ENCODE measurements at places on chromosomes 7 and 10.

- DNase-seq: no peak
Observed at GRCh38 chr10:5447056-5447455, 34.7 kb downstream of the NET1 start.

DNA sequence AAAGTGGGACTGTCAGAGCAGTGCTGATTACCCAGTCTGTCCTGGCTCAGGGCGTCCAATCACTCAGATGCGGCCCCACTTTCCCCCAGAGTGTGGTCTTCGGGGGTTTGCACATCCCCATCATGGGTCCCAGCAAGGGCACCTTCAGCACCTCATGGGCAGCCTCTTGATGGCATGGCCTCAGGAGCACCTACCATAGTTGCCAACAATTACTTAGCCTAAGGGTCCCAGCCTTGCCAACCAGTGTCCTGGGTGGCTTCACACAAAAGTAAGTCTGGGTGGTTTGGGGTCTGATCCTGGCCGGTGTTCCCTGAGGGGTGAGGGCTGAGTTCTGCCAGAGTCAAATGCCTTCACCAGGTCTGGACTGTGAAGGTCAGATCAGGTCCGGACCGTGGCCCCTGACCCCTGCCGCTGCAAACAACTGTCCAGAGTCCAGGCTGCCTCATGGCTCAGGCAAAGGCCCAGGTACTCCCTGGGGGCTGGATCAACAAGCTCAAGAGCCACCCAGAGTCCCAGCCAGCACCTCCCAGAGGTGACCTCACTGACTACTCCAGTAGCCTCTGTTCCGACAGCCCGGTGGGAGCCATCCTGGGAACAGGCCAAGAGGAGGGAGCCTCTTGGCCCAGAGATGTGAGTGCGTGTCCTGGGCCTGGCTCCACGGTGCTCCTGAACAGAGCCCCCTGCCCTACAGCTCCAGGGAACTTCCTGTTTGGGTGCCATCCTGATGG is 6.2 kb upstream of the MARVELD1 start:
- DNase-seq: peak; percentile 32

- no peak for DNase-seq
Observed at GRCh38 chr10:34581801-34582532, 233.1 kb downstream of the PARD3 start.

DNA sequence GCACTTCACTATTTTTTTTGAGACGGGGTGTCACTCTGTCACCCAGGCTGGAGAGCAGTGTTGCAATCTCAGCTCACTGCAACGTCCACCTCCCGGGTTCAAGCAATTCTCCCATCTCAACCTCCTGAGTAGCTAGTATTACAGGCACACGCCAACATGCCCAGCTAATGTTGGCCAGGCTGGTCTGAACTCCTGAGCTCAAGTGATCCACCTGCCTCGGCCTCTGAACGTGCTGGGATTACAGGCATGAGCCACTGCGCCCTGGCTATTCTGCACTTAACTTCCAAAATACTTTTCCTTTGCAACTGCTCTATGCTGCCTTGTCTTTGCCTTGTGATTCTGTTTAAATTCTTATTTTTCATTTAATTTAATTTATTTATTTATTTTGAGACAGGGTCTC is 67.0 kb upstream of the ZNF479 start:
- DNase-seq: no peak

DNA sequence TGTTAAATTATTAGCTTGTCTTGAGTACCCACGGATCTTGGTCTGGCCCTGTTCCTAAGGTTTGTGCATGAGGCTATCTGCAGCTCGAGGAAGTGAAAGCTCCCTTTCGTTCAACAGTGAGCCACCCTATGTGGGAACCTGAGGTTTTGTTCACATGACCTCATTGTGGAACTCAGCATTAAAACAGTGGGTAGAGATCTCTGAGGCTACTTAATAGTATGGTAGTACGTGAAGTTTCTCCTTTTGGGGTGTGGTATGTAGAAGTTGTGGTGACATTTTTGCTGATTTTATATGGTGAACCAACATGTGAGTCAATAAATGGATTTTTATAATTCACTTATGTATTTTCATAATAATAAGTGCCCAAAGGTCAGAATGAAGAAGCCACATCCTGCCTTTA is 252.7 kb upstream of the FERD3L start:
- DNase-seq: no peak

DNA sequence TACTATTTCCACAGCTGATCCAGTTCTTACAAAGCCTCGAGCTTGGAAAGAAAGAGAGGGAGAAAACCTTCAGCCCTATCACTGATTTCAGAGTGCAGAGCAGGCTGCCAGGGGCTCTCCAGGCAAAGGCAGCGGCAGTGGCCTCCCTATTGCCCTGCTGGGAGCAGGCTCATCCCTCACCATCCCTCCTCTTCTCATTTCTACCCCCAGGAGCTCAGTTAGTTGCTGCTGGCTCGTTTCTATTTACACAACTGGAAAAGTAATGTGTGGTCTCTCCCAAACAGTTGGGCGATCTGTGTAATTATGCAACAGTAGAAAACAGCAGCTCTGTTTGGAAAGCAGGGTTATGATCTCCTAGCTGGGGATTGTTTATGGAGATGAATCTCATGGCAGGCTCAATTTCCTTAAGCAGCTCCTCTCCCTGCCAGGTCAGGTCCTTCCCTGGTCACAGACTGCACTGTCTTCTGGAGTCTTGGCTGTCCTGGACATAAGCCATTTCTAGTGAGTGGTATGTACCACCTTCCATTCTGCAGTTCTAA is 28.7 kb upstream of the TNS3 start:
- no peak for DNase-seq

GRCh38 chr7:29035044-29035740 is 77.1 kb upstream of the TRIL start:
- DNase-seq: no peak

GRCh38 chr7:68423356-68423755 is 1174.9 kb upstream of the AUTS2 start:
- DNase-seq: no peak

DNA sequence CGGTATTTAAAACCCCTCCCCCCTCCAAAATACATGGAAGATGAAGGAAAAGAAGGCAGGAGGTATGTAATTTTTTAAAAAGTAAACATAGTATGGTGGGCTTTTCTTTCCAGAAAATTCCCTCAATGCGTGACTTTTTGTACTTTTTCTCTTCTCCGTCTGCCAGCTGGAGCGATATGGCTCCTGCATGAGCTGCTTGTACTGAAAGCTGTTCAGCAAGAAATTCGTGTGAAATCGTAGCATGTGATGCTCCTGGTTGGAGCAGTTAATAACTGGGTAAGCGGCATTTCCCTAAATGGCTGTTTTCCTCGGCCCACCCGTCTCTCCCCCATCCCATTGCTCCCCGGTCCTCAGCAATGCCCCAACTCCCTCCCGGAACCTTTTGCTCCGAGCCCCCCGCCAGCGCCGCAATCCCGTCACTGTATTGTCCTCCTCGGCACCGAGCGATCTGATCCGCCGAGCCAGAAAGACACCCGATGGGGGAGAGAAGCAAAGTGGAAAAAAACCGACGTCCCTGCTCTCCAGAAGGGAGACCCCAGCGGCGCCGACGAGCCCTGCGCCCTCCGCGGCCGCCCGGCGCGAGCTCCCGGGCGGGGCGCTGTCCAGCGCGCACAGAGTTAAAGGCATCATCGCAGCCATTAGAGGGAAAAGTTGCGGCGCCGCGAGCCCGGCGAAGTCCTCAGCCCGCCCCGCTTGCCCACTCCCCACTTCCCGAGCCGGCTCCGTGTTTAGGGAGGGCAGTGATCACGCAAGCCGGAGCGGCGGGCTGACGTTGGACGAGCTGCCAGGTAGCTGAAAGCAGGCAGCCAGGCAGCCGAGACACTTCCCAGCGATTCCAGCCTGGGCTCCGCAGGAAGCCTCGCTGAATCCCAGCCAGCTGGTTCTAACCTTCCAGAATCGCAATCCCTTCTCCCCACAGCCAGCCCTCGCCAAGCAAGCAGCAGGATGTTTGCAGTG is at the start of gene VSTM2A:
Gene VSTM2A, plus strand, starts transcription at position 707 of the 957 bp plus-strand sequence. CDS start 356 bp downstream, outside the sequence.
- no peak for DNase-seq

GRCh38 chr10:78578929-78579328 is 489.8 kb upstream of the ZMIZ1 start:
- DNase-seq: no peak

GRCh38 chr7:347001-347590 is 57.1 kb downstream of the FOXL3 start:
- DNase-seq: no peak

- no peak for DNase-seq
Observed at GRCh38 chr7:17093461-17093860, 205.0 kb upstream of the AHR start.

DNA sequence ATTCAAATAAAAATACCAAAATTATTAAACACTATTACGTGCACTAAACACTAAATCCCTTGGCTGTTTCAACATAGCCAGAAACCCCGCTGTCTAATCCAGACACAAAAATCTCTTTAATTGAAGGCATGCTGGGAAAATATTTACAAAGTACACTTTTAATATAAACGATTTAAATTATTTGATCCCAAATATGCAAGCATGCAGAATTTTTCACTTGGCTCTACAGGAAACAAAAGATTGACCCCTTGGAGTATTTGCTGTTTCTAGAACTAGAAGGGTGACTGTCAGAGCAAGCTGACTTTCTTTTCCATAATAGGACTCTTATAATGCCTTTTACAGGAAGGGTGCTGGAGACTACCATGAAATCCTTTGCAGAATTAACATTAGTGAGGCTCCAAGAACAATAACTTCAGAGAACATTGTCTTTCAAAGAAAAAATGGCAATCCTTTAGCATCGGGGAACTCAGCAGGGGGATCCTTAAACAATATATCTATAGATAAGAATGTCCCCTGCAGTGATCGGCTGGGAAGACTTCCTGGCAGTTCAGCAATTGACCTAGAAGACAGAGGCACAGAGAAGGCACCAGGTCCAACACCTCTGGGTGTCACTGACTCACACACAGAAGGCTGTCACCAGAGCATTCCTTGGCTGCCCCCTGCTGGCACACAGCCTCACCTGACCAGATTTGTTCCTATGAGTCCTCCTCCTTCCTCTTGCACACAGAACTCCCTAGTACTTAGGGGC is 55.8 kb upstream of the MRLN start:
- peak; percentile 17 for DNase-seq

GRCh38 chr7:38369816-38370493 is 96.5 kb upstream of the TARP start:
- DNase-seq: peak; percentile 70

DNA sequence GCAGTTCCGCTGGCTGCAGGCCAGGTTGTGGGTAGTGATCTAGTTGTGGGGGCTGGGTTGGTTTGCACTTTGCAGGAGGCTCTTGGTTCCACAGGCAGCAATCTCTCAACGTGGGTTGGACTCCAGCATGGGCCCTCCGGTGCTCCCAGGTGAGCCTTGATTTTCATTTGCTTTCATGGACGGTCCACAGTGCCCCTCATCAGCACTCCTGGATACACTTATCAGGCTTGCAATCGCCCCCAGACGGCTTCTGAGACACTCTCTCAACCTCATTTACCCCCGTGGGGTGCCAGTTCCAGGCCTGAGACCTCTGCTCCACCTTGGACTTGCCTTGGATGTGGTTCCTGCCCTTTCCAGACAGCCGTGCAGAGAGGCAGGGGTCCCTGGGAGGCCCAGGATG is 31.3 kb upstream of the ZNF273 start:
- DNase-seq: no peak

- DNase-seq: no peak
Observed at GRCh38 chr7:69173341-69173740, 424.9 kb upstream of the AUTS2 start.

DNA sequence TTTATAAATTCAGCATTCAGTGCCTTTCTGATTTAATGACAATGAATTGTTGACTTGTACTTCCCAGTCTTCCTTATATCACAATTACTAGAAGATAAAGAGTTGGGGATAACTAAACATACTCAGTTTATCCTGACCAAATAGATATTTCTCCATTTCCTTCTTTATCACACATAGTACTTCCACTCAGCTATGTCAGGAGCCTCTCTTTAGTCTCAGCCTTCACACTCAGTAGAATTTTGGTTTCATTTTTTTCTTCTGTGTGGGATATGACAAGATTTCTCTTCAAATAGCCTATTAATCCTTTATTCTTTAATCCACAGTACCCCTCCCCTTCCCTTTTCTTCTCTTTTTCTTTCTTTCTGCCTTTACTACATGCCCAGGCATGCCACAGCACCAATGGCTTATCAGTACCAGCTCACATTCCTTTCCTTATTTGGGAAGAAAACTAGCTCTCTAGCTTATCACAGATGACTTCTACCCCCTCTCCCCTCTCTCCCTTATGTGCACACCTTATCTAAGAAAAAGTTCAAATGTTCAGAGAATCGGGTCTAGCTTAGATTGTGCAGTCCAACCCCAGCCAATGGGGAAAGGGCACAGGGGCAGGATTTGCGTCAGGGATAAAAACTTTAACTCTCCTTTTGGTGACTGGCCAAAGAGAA is 109.0 kb downstream of the PHF14 start:
- no peak for DNase-seq

All from CD4-positive, alpha-beta memory T cell (primary cell).